ENCODE measurements at places on chromosomes 1 and 21.

DNA sequence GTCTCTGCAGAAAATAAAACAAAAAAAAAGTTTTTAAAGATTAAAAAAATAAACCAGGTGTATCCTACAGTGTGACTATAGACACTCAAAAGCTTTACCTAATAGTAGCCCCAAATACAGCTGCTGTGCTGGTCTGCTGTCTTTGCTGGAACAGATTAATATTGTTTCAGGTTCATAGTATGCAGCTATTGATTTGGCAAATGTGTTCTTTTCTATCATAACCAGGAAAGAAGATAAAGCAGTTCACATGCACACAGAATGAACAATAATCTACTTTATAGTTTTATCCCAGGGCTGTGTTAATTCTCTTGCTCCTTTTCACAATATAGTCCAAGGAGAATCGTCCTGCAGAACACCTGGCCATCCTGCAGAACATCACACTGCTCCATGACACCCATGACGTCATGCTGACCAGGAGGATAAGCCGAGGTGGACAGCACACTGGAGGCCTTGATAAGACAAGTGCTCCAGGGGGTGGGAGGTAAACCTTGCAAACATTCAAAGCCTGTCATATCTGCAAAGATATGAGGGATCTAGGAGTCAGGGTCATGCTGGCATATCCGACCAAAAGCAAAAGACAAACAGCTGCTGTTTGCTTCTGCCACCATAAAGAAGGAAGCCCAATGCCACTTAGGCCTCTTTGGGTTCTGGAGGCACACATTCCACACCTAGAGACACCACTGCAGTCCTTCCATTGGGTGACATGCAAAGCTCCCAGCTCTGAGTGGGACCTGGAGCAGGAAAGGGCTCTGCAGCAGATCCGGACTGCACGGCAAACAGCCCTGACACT is 86.1 kb upstream of the SLC2A1 start:
- no peak for DNase-seq

DNA sequence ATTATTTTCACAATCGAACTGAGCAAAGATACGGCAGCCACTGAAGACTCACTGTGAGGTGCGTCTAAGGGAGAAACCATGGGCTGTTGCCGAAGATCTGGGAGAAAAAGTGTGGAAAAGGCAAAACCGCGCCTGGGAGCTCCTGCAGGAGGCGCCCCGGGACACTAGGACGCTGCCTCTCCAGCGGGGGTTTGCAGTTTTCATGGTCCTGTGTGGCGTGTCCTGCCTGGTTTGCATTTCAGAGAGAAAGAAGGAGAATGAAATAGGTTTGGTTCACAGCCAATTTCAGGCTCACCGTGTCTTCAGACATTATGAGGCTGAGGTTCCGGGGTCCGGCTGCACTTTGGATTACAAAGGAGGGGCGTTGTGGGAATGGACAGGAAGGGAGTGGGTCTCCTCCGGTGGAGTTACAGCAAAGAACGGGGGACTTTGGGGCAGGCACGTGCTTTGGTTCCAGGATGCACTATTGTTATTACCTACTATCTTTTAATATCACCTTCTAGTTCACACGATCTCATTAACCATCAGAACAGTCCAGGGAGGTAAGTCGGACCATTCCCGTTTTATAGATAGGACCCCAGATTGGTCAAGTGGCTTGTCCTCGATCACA is 179.8 kb downstream of the DYRK1A start:
- DNase-seq: no peak

- no peak for DNase-seq
Measured at GRCh38 chr1:209388358-209388757, 195.2 kb upstream of the CAMK1G start.

- no peak for DNase-seq
Measured at GRCh38 chr1:87930796-87931195, 602.1 kb downstream of the LMO4 start.

DNA sequence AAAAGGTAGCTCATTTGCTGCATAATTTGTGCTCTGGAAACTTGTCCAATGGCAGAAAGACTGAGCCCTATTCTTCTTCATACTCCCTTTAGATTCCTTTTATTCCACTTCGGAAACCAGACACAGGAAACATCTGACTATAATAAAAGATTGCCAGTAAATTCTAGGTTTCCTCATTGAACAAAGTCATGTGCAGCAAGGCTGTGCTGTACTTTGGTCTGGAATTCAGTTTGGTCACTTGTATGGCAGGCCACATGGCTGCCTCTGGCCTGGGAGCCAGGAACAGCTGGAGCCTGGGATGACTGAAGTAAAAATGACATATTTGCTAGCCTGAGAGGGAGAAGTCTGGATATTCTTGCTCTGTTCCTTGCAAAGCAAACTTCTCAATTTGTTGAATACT is 79.6 kb downstream of the ST3GAL3 start:
- DNase-seq: no peak

- DNase-seq: no peak
Measured at GRCh38 chr1:23545851-23546250, 13.4 kb downstream of the ID3 start.

GRCh38 chr1:30929135-30929889 is 20.8 kb upstream of the SDC3 start:
- DNase-seq: peak; percentile 30

All from activated T-cell treated with anti-CD3 and anti-CD28 coated beads for 48 hours (primary cell).